ENCODE measurements at places on chromosomes 2 and 18.
A peak's percentile ranks its signal among the peaks of the same experiment; 100 is the strongest.

- no peak for DNase-seq
Observed at GRCh38 chr2:84940831-84941412, 30.0 kb upstream of the KCMF1 start.

DNA sequence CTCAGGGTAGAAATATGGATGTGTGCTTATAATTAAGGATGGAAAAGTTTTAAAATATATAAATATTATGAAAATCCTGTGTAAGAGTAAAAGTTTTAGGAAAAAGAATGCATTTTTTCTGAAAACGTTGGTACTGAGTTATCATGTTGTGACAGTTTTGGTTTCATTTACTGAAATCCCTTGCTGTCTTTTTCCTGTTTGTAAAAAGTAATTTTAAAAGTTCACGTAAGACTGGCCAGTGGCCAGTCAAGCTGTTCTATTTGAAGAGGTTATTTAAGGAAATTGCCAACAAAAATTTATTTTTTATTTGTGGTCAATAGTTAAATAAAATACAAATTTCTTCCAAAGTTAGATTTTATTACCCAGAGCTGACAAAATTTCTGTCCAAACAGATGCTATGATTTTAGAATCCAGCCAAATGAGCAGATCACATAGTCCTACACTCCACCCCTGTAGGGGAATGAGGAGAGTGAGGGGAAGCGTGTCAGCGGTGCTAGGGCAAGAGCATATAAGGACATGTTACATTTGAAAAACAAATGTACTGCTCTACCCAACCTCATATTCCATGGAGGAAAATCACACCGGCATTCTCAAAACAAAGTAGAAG lies 297.8 kb upstream of the TFPI start:
- DNase-seq, result no peak

- DNase-seq, result peak; percentile 38
Observed at GRCh38 chr2:219079417-219079816, 18.7 kb upstream of the IHH start.

DNA sequence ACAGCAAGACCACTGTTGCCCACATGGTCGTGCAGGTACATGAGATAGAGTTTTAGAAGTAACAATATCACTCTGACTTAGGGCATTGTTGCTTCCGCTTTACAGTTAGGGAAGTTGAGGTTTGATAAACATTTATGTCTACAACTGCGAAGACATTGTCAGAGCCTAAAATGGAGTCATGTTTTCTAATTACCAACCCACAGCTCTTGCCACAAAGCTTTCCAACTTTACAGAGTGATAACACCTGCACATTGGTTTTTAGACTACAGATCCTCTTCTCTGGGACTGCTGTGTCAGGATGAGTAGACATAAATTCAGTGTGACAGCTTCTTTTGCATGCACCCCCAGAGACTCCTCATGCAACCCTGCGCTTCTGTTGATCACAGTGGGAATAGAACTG lies 119.0 kb downstream of the FEZ2 start:
- DNase-seq, result no peak

GRCh38 chr2:130985831-130986649 lies 107.2 kb downstream of the FAM168B start:
- DNase-seq, result no peak

GRCh38 chr2:13682540-13683272 lies 949.8 kb upstream of the LRATD1 start:
- no peak for DNase-seq

DNA sequence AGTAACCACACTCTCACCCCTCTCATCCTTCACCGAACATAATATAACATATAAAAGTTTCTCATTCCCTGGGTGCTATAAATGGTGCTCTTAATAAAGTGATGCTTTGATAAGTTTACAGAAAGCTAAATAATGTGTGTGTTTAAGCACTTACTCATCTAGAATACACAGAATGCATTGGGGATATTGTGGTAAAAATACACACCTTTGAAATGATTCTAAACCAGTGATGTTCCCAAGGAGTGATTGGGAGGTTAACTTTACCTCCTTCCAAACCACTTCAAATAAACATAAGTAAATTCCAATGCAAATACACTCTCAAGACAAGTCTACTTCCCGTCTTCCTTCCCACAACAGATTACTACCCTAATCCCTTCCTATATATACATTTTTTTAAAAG lies 85.3 kb upstream of the TWSG1 start:
- no peak for DNase-seq

DNA sequence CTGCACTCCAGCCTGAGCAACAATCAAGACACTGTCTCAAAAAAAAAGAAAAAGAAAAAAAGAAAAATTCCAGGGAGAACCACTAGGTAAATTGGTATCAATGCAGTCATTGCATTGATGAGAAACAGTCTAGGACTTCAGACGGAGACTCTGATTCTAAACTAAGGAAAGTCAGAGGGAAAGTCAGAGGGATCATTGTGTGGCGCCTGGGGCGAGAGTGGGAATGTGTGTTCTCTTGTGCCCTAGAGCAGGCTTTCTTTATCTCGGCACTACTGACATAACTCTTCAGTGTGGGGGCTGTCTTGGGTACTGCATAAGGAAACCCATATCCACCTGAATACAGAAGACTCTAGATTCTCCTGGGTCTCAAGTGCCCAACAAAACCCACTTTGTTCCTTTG lies 24.8 kb downstream of the SERPINE2 start:
- DNase-seq, result no peak

GRCh38 chr2:223519471-223519870 lies 82.7 kb downstream of the SCG2 start:
- no peak for DNase-seq

GRCh38 chr2:102575888-102576287 lies 43.5 kb upstream of the SLC9A2 start:
- DNase-seq, result no peak

DNA sequence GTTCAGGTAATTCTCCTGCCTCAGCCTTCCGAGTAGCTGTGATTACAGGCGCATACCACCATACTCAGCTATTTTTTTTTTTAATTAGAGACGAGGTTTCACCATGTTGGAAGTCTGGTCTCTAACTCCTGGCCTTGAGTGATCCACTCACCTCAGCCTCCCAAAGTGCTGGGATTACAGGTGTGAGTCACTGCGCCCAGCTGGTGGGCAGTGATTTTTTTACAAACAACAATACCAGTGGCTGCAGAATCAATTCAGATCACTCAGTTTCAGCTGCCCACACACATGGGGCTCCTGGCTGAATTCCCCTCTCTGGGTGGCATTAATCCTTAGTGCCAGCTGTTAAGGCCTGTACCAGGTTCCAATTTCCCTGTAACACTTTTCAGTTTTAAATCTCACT lies 13.3 kb upstream of the CYRIA start:
- no peak for DNase-seq

DNA sequence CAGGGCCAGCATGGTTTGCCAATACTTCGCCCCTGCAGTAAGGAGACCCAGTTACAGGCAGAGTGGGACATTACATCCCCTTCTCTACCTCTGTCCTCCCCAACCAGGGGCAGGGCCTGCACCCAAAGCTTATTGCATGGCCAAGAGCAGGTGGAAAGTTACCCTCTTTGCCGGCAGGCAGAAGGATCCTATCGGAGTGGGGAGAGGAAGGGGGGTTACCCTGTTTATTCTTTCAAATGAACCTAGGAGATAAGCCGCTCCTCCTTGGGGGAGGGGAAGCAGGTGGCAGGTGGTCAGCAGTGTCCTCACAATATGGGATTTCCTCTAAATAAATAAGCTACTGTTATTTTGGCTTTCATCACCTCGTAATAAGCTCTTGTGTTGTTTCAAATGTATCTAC lies 53.9 kb downstream of the SPATS2L start:
- DNase-seq, result no peak

DNA sequence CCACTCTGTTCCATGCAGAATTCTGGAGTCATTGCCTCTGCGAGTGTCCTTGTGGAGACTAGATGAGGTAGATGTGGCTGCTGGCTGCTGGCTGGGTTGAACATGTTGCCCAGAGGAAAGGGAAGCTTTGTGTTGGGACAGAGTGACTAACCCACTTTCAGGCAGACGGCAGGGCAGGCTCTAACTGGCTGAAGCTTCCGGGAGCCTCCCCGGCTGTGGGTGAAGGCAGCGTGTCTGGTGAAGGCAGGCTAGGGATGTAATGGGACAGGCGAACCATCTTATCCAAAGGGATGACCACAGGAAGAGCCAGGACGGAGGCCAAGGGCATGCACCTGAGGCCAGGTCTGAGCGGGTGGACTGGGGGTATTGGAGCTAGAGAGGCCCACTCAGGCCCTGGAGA lies 16.0 kb downstream of the ASPRV1 start:
- no peak for DNase-seq

- no peak for DNase-seq
Observed at GRCh38 chr2:25514043-25514637, 159.2 kb downstream of the DTNB start.

DNA sequence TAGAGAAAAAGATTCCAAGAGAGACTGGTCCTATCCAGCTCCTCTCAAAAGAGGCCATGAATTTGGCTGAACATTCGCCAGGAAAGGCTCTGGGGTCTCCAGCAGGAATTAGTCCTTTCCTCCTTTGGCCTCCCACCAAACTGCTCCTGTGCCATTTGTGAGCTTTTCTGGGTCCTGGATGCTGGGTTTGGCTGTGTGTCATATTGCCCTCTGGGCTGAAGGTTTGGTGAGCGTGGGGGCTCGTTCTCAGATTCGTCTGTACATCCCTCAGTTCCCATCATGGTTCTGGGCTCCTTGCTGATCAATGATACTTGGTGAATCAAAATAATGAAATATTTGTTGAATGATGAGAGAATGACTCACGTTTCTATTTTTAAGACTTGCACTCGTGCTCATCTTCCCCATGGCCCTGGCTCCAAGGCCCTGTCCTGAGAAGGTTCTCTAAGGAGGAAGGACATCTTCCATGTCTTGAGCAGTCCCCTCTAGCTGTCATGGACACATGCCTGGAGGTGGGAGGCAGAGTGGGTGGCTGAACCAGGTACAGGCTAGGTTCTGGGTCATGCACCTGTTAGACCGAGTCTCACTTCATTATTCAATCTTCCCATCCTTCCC lies 47.8 kb upstream of the RHOB start:
- peak; percentile 51 for DNase-seq

- no peak for DNase-seq
Observed at GRCh38 chr2:181698223-181698622, 17.9 kb upstream of the NEUROD1 start.

DNA sequence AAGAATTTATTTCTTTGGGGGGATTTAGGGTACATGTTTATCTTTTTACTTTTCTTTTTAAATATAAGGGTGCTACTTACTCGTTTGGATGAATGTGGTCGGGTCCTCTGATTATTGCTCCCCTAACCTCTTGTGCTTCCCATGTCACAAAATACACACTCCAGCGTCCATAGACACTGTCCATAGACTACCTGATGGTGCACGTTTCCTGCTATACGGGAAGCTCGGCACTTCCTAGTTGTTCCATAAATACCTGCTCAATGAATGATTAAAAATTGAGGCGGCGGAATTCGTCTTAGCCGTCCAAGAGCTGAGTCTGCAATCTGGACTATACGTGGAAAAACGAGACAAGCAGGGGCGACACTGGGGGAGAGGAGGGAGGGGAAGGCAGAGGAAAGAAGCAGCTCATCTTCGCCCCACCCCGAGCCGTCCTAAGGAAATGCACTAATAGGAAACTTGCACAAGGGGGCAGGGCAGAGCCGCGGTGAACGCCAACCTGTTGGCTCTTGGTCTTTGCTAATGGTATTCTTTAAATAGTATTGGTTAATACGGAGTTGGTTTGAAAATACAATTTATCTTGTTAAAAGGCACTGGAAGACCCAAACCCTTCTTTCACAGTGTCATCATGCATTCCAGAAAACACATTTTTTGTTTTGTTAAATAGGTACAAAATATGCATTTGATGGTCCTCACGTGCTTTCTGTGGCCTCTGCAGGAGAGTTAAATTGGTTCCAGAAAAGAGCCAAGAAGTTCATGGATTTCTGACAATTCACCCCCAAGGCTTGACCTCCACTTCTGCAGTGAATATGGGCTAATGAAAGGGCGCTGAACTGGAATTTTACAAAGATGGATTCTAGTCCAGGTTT lies 73.0 kb upstream of the KCTD1 start:
- DNase-seq, result peak; percentile 31

GRCh38 chr18:5462227-5462626 lies 81.6 kb downstream of the EPB41L3 start:
- DNase-seq, result no peak

DNA sequence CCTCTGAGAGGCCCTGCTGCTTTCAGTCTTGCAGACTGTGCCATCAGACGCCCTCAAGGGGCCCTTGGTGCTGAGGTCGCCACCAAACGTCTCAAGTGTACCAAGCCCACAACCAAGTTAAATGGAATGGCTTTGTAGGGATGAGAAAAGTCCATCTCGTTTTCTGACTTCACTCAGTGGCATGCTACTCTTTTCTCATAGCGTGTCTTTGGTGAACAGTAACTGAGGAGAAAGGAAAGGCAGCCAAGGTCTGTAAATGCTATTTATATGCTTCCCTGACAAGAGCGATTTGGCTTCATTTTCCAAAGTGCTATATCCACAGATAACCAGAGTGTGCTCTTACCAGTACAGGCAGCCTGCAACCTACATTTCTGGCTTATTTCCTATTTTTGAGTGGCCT lies 123.0 kb downstream of the MTX2 start:
- DNase-seq, result no peak

GRCh38 chr2:196205881-196206435 lies 34.6 kb upstream of the STK17B start:
- DNase-seq, result peak; percentile 56

GRCh38 chr2:156944871-156945270 lies 312.6 kb upstream of the GALNT5 start:
- peak; percentile 7 for DNase-seq

Measured in GM03348 (cell line).